ENCODE measurements at places on chromosomes 4 and X.

GRCh38 chr4:27702730-27703431 lies 842.2 kb downstream of the STIM2 start:
- peak; percentile 11 for DNase-seq

- DNase-seq = peak; percentile 45
These were observed 30.1 kb upstream of the SCOC start for GRCh38 chr4:140343303-140343702.

GRCh38 chr4:81631958-81632441 lies 160.3 kb upstream of the RASGEF1B start:
- DNase-seq = peak; percentile 98

DNA sequence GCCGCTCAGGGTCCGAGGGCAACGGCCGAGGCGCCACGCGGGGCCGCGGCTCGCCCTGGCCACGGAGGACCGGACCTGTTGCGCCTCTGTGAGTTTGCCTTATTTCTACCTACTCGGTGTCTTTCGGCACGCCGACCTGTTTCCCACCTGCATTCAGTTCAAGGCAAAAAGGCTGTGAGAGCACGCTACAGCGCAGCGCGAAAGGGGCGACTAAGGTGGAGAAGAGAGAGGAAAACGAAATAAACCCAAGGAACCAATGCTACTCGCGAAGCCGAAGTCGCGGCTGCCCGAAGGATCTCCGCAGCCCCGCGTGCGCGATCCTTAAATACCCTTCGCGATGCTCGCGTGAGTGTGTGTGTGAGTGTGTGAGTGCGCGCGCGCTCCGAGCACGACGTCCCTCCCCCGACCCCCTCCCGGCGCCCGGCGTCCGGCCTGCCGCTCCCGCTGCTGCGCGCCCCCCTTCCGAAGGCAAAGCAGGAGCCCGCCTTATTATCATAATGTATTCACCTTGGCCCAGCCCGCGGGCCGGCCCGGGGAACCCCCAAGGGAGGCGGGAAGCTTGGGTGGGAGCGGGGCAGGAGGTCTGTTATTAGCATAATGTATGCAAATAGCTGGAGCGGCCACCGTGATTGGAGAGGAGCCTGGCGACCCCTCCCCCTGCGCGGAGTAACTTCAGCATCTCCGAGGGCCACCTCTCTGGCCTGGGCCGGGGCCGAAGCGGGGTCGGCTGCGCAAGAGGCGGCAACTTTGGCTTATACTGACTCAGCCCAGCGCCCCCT lies at the start of gene COL25A1:
Gene COL25A1, minus strand, starts transcription at position 298 of the 779 bp plus-strand sequence.
- DNase-seq = peak; percentile 25

- DNase-seq = no peak
These were observed 50.8 kb downstream of the HTRA3 start for GRCh38 chr4:8320386-8320750.

DNA sequence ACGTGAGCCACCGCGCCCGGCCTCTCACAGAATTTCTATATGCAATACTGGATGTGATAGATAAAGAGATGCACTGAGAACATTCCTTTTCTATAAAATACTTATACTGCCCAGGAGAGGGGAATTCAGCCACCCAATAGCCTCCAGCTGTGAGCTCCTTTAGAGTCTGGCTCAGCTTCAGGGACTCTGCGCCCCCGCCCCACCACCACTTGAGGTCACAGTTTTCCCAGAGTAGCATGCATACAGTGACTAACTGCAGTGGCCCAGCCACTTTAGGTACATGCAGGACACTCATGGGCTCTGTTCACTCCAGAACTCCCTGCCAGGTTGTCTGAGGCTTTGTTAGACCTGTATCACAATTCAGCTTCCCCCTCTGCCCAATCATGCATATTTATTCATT lies 144.4 kb upstream of the TET2 start:
- DNase-seq = no peak

DNA sequence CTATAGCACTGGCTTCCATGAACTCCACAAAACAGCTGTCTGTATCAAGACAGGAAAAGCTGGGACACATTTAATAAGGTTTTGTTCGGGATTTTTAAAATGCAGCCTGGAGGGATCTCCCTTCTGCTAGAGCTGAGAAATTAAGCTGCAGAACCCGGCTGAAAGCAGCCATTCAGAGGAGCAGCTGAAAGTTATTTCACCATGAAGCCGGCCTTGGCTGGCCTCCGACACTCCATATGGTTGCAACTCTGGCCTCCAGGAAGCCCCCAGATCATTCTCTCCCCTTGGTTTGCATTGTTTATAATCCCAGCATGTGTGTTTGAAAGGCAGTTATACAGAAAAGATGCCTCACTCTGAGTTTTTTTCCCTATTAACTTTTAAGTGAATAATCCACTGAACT lies 239.4 kb downstream of the SPATA18 start:
- no peak for DNase-seq

DNA sequence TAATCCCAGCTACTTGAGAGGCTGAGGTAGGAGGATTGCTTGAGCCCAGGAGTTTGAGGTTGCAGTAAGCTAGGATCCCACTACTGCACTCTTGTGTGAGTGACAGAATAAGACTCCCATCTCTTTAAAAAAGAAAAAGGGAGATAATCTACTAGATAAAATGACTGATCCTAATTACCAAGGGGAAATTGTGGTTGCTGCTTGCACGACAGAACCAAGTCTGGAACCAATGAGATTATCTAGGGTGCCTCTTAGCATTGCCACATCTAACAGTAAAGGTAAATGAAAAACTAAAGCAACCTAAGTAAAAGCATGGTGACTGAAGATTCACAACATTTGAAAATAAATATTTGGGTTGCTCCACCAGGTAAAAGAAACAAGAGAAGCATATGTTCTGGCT lies 185.1 kb downstream of the PDHA2 start:
- no peak for DNase-seq

GRCh38 chr4:169689681-169690080 lies 68.1 kb downstream of the HPF1 start:
- DNase-seq = no peak

- DNase-seq = no peak
These were observed 35.4 kb downstream of the RBBP7 start for GRCh38 chrX:16834806-16835205.

DNA sequence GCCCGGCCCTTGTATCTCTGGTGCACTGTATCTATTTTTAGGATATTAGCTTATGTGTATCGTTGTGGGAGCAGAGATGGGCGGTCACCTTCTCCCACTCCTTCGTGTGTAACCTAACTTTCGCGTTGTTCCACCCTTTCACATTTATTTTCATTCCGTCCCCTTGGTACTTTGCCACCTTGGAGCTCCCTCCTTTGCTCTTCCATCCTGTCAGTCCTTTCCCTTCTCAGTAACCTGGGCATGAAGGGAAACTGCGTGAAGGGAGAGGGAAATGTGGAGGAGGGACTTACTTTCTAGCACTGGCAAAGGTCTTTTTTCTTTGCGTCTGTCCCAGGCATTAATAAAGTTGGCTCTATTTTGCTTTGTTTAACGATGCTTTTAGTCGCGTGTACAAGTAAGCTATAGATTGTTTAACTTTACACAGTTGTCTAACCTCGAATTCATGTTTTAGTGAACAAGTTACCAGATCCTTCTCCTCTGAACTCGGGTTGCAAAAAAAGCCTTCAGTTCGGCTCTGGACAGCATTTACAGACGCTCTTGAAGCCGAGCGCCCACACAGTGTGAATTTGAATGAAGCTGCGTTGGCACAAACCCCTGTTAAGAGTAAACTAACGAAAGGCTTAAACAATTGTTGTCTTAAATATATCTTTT lies 3.9 kb downstream of the PCDH10 start:
- no peak for DNase-seq

DNA sequence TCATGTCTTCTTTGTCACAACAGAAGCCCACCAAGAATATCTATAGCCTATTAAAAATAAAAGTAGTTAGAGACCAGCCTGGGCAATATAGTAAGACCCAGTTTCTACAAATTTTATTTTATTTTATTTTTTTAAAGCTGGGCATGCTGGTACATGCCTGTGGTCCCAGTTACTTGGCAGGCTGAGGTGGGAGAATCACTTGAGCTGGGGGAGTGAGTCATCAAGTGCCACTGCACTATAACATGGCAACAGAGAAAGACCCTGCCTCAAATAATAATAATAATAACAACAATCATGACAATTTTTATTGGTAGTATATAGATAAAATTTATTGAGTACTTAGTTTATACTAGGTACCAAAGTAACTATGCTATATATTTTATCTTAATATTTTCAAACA lies 93.0 kb upstream of the NPFFR2 start:
- peak; percentile 18 for DNase-seq

DNA sequence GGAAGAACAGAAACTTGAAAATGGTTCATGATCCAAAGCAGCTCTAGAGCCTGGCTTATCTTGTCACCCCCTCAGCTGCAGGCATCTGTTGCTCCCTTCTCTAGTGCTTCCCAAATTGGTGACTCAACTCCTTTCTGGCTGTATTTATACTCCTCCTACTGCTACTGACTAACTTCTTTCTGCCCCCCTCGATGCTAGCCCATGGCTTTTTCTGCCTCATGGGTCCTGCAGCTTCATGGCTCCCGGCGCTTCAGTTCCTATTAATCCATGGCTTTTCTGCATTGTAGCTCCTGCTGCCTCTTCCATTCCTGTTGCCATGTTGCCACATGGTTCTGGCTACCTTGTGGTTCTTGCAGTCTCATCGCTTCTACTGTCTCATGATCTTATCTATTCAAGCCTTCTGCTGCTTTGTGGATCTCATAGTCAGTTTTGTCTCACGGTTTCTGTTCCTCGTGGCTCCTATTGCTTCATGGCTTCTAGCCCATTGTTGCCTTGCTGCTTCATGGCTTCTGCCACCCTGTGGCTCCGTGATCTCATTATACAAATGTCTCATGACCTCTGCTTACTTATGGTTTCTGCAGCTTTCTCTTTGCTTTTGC lies 48.1 kb downstream of the SMC1A start:
- DNase-seq = peak; percentile 1

- no peak for DNase-seq
These were observed 47.1 kb downstream of the FAM193A start for GRCh38 chr4:2583517-2583916.

DNA sequence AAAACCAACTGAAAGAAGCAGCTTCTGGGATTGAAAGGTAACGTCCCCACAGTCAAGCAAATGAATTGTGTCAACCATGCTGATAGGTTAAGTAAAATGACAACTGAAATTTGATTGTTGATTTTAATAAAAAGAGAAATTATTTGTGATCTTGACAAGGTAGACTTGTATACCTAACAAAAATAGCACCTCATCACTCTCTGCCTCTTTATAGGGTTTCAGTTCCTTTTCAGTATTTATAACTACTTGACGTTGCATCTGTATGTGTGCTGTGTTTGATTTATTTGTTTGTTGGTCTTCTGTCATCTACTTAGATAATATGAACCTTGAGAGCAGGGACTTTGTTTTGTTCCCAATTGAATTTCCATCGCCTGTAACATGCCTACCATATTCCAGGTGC lies 7.9 kb upstream of the PPP3CA start:
- DNase-seq = no peak

DNA sequence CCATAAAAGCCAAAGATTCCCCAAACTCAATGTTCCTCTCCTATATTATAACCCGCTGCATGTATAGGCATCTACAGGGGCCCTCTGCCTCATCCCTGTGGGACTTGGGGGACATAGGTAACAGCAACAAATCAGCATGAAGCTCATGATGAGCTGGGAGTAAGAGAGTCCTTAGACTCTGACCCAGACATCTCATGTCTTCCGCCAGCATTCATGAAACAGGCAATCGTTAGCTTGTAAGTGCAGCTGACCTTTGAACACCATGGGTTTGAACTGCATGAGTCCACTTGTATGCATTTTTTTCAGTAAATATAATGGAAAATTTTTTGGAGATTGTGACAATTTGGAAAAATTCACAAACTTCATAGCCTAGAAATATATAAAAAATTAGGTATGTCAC lies 10.4 kb upstream of the SCOC start:
- no peak for DNase-seq

GRCh38 chr4:163462556-163462955 lies 11.0 kb downstream of the TKTL2 start:
- no peak for DNase-seq

- DNase-seq = no peak
These were observed 5.4 kb downstream of the PCDH7 start for GRCh38 chr4:30725562-30725961.

DNA sequence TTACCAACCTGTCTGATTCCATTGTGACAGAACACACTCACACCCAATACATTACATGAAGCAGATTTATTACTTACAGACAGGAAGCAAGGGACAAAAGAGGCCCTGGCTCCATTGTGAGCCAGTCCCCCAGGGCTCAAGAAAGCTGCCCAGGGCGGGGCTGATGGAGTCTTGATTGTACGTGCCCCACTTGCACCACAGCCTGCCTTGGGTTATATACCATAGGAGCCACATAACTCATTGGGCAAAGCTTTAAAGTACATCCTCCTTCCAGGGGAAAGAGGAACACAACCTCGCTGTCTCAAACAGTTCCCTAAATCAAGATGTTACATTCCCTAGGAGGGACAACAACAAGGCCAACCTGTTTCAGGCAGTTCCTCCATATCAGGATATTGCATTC lies 3.4 kb upstream of the ZRSR2 start:
- no peak for DNase-seq

GRCh38 chr4:104022831-104023230 lies 303.0 kb upstream of the TACR3 start:
- DNase-seq = no peak

GRCh38 chr4:95124906-95125504 lies 367.2 kb downstream of the BMPR1B start:
- peak; percentile 61 for DNase-seq

DNA sequence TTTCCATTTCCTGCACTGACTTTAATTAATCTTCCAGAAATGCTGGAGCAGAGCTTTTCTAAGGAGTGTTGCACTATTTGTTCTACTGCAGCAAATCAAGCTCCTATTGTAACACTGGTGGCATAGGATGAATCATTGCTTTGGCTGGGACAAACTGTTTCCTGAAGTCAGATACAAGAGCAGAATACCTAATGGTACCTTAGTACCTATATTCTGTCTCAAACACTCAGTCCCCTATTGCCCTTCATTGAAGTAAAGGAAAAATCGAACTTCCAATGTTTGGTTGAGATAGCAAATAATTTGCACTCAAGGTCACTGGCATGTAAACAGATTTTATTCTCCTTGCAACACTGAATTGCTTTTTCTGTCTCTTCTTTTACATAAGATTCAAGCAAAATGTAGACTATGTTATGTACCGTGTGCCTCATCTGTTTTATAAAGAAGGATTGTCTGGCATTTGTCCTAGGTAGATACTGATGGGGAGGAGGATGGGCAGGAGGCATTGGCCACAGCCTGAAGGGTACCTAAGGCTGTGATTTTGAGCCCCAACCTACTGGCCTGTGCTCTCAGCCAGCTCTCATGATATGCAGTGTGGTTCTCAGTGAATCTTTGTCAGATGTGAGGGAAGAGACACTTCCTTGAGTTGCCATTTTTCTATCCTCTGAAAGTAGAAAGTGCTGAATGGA lies 141.6 kb downstream of the AASDH start:
- no peak for DNase-seq

DNA sequence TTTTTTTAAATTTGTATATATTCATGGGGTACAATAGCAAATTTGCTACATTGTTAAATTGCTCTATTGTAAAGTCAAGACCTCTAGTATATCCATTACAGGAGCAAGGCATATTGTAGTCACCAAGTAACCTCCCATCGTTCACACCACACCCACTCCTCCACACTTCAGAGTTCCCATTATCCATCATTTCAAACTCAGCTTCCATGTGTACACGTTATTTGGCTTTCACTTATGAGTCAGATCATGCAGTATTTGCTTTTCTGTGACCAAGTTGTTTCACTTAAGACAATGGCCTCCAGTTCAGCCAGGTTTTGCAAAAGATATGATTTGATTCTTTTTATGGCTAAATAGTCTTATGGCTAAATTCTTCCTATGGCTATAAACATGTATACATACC lies 2614.2 kb downstream of the PCDH7 start:
- no peak for DNase-seq
